ENCODE measurements at places on chromosomes 13 and 19. TPM values are rescaled to one million over a fixed set of nuclear protein-coding genes. Genes with fewer than 3 reads are reported as not detected.
A peak's percentile ranks its signal among the peaks of the same experiment; 100 is the strongest.

DNA sequence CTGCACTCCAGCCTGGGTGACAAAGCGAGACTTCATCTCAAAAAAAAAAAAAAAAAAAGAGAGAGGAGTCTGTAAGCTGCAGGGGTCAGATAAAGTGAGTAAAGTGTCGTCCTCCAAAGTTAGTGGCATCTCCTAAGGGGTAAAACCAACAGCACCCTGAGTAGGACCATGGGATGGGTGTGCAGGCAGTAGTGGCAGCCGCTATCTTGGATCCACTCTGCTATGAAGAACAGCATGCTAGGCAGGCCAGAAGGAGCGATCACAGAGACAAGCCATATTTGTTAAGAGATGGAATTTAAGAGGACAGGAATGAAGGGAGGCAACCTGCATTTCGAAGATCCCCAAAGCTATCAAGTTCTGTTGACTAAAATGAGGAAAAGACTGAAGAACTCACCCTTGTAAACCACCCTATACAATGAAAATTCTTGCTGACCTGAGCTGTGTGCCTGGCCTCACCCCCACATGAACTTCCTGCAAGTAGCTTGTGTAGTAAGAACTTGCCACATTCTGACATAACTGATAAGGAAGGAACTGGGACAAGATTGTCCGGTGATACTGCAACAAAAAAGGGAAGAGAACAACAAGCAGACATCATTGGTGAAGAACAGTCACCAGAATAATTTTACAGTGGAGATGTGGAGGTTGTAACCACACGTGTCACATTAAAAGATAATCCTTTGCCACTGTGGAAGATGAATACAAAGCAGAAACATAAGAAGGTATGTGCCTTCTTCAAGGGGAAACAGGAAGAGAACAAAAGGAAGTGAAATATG lies 16.2 kb downstream of the DPY19L3 start:
- H3K4me1 ChIP-seq, result no peaks in the 10 kb centered on the region
- no peak overlapping the region for H3K4me3 ChIP-seq
- H3K27me3 ChIP-seq, result no peaks in the 10 kb centered on the region
- no peak for DNase-seq
- H3K27ac ChIP-seq, result no peak overlapping the region

DNA sequence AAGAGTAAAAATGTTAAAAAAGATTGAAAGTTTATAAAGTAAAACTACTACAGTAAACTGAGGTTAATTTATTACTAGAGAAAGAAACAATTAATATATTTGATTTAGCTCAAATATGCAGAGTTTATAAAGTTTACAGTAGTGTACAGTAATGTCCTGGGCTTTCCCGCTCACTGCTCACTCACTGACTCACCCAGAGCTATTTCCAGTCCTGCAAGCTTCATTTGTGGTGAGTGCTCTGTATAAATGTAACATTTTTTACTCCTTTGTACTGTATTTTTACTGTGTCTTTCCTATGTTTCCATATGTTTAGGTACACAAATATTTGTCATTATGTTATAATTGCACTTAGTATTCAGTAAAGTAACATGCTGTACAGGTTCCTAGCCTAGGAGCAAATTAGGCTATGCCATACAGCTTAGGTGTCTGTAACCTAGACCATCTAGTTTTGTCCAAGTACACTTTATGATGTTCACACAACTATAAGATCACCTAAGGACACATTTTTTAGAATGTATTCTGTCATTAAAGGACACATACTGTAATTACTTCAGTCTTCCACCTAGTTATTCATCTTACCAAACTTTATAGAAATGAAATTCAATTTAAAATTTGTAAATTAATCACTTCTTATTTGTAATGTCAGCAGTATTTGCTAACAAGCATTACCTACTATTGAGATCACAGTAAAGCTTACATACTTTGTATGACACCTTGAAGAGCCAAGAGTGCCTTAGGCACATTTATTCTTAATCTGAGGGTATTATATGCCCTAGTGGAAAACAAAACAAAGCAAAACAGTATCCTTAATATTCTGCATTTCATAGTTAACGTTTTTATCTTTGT lies 683.4 kb downstream of the PCDH9 start:
- H3K4me1 ChIP-seq, result no peaks in the 10 kb centered on the region
- no peak overlapping the region for H3K4me3 ChIP-seq
- DNase-seq, result no peak
- H3K27me3 ChIP-seq, result no peaks in the 10 kb centered on the region
- H3K36me3 ChIP-seq, result no peaks in the 10 kb centered on the region

DNA sequence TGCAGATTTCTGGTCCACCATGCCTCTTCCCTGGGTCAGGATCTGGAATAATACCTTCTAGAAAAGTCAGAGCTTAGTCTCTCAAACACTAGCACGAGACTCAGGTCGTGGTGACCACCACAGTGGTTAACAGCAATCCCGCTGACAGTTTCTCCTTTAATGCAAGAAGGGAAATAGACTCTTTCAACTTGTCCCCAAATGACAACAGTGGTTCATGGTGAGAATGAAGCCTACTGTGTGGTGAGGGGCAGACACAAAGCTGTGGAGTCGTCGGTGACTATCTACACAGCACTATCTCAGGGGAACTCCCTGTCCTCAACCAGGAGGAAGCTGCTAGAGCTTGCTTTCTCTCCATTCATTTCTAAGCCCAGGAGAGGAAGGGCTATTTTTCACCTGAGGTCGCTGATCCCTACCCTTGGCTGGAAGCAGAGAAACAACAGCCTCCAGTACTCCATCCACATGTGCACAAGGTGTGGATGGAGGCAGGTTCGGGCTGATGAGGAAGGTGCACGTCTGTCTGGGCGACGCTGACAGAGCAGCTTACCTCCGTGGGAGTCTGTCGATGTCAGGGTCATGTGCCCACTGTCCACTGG lies 72.4 kb downstream of the STK24 start:
- DNase-seq, result no peak
- no peak overlapping the region for H3K27ac ChIP-seq
- H3K4me3 ChIP-seq, result no peak overlapping the region
- H3K4me1 ChIP-seq, result peaks cover 12% of the 10 kb centered on the region
- H3K36me3 ChIP-seq, result no peaks in the 10 kb centered on the region

DNA sequence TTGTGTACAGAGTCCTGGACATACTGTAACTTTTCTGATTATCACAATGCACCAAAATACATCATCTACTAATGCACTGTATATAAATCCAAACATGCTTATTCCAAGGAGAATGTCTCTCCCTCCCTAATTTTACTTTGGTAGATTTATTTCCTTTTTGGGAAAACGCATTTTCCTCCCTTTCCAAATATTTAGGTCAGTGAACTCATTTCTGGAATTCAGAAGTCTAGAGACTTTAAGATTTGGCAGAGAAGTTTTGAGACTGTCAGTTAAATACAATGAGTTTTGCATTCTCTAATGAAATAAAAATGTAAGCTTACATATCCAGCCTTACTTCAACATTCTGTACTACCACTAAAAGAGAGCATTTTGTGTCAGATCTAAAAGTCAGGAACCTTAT lies 165.8 kb upstream of the EDNRB start:
- no peaks in the 10 kb centered on the region for H3K27me3 ChIP-seq
- no peaks in the 10 kb centered on the region for H3K4me1 ChIP-seq
- H3K4me3 ChIP-seq, result no peak overlapping the region

- H3K27ac ChIP-seq, result no peak overlapping the region
- no peak overlapping the region for H3K4me3 ChIP-seq
- peaks cover 63% of the 10 kb centered on the region for H3K27me3 ChIP-seq
These were observed 10.5 kb downstream of the ZIC2 start for GRCh38 chr13:99991828-99992775.

- H3K4me1 ChIP-seq, result no peaks in the 10 kb centered on the region
- DNase-seq, result no peak
- no peak overlapping the region for H3K27ac ChIP-seq
- no peaks in the 10 kb centered on the region for H3K36me3 ChIP-seq
These were observed 54.5 kb downstream of the CEBPG start for GRCh38 chr19:33427801-33428626.

- no peaks in the 10 kb centered on the region for H3K4me1 ChIP-seq
- H3K27me3 ChIP-seq, result peaks cover 11% of the 10 kb centered on the region
- no peaks in the 10 kb centered on the region for H3K36me3 ChIP-seq
- no peak overlapping the region for H3K4me3 ChIP-seq
These were observed 1.8 kb upstream of the LRRC4B start for GRCh38 chr19:50569938-50570540.

The RYR1 gene
- total RNA-seq, result 1.5 TPM

The ZNF568 gene
- 2.4 TPM for total RNA-seq

The LIG4 gene
- 1.8 TPM for total RNA-seq

The GPR12 gene
- total RNA-seq, result not detected

- no peaks in the 10 kb centered on the region for H3K36me3 ChIP-seq
- peak overlapping the region; percentile 50 for H3K4me3 ChIP-seq
- H3K4me1 ChIP-seq, result no peaks in the 10 kb centered on the region
These were observed 37.6 kb upstream of the C1QTNF9 start for GRCh38 chr13:24271601-24272451.

GRCh38 chr13:31835932-31836331 lies 96.6 kb downstream of the RXFP2 start:
- no peaks in the 10 kb centered on the region for H3K4me1 ChIP-seq
- no peak overlapping the region for H3K27ac ChIP-seq
- H3K36me3 ChIP-seq, result no peaks in the 10 kb centered on the region
- H3K27me3 ChIP-seq, result no peaks in the 10 kb centered on the region
- H3K4me3 ChIP-seq, result no peak overlapping the region
- no peak for DNase-seq

DNA sequence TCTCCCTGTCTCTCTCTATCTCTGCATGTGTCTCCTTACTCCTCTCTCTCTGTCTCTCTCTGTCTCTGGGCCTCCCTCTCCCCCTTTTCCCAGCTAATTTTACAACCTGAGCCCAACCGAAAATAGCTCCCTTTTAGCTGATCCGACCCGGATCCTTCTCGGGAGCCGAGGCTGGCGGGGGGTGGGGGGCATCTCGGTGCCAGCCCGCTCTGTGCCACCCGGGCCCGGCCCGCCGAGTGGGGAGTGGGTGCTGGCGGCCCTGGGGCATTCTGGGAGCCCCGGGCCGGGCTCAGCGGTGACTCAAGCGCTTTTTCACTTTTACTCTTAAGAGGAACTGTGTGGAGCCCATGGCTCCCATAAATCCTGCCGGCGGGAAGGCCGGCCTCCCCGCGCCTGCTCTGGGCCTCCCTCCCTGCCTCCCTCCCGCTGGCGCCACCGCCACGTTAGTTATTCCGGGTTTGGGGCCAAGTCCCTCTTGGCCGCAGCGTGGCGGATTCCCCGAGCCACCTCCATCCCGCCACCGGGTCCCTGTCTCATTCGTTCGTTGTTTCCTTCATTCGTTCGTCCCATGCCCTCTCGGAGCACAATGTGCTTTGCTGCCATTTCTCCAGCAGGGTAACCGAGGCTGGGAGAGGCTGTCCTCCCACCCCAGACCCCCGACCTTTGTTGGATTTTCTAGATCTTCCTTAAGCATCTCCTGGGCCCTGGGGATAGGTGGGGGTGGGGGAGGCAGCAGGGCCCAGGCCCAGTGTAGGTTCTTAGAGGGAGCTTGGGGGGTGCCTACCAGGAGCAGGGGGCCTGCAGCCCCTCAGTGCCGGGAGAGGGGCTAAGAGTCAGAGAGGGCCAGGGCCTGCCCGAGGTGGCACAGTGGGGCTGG lies 3.2 kb downstream of the NFIC start:
- H3K27ac ChIP-seq, result peak overlapping the region; percentile 100
- peak overlapping the region; percentile 99 for H3K4me3 ChIP-seq
- H3K27me3 ChIP-seq, result no peaks in the 10 kb centered on the region
- peak; percentile 58 for DNase-seq
- H3K36me3 ChIP-seq, result no peaks in the 10 kb centered on the region

The LGALS14 gene
- not detected for total RNA-seq

- H3K4me3 ChIP-seq, result no peak overlapping the region
- H3K4me1 ChIP-seq, result no peaks in the 10 kb centered on the region
- no peaks in the 10 kb centered on the region for H3K27me3 ChIP-seq
- H3K27ac ChIP-seq, result no peak overlapping the region
These were observed 9.2 kb downstream of the ABCA7 start for GRCh38 chr19:1049106-1049505.

- H3K4me3 ChIP-seq, result no peak overlapping the region
- no peaks in the 10 kb centered on the region for H3K4me1 ChIP-seq
- no peak for DNase-seq
These were observed 91.7 kb downstream of the SERP2 start for GRCh38 chr13:44465318-44465717.

DNA sequence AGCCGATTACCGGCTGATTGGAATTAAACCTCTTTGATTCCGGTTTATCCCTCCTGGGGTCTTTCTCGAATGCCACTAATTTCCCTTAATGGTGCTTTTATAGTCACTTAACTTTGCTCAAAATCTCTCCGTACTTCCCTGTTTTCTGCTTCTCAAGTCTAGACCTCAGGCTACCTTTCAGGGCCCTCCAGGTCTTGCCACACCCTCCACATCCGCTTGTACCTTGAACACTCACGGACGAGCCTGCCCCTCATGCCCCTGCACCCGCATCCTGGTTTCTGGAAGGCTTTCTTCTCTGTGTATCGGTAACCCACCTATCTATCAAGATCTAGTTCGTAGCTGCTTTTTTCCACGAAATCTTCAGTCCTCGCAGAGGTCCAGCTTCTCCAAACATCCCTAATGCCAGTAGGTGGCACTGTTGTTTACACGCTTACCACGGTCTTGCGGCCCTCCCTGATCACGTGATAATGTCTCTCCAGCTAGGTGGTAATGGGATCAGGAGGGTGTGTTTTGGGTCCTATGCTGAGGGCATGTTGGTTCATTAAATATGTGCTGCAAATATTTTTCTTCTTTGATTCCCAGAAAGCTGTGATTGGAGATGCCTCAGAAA lies 13.8 kb downstream of the ATP12A start:
- no peak overlapping the region for H3K4me3 ChIP-seq
- no peaks in the 10 kb centered on the region for H3K27me3 ChIP-seq
- no peak overlapping the region for H3K27ac ChIP-seq
- no peaks in the 10 kb centered on the region for H3K4me1 ChIP-seq
- no peaks in the 10 kb centered on the region for H3K36me3 ChIP-seq
- no peak for DNase-seq

- H3K4me3 ChIP-seq, result no peak overlapping the region
- no peaks in the 10 kb centered on the region for H3K4me1 ChIP-seq
- H3K27ac ChIP-seq, result no peak overlapping the region
- H3K36me3 ChIP-seq, result no peaks in the 10 kb centered on the region
These were observed 395.0 kb downstream of the PCDH9 start for GRCh38 chr13:66835040-66835628.

- H3K27me3 ChIP-seq, result no peaks in the 10 kb centered on the region
- no peak for DNase-seq
- no peak overlapping the region for H3K4me3 ChIP-seq
- H3K4me1 ChIP-seq, result no peaks in the 10 kb centered on the region
- H3K27ac ChIP-seq, result no peak overlapping the region
These were observed 2.3 kb downstream of the FUT2 start for GRCh38 chr19:48698046-48698445.

DNA sequence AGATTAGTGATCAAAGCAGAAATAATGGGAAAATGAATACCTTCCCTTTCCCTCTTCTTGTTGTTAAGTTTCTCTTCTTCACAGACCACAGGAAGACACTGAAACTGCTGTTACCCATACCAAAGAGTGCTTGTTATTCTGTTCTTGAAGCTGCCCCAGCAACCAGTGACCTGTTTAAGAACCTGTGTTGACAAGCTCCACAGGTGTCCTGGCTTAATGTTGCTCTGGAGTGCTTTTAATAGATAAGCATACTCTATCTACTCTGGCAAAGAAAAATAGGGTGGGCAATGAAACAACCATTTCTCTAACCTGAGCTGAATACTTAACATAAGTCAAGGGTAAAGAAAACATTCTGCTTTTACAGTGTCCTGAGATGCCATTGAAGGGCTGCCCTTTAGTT lies 506.7 kb upstream of the GPC6 start:
- DNase-seq, result no peak
- no peak overlapping the region for H3K27ac ChIP-seq
- H3K36me3 ChIP-seq, result no peaks in the 10 kb centered on the region
